ENCODE measurements at places on chromosomes 6 and 20.
A peak's percentile ranks its signal among the peaks of the same experiment; 100 is the strongest.

DNA sequence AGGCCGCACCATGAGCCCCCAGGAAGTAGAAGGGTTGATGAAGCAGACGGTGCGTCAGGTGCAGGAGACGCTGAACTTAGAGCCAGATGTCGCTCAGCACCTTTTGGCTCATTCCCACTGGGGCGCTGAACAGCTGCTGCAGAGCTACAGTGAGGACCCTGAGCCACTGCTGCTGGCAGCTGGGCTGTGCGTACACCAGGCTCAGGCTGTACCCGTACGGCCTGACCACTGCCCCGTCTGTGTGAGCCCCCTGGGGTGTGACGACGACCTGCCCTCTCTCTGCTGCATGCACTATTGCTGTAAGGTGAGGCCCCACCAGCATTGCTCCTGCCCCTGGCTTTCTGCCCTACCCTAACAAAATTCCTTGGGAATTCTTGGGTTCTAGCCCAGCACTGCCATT lies 13.1 kb downstream of the DNPH1 start:
- no peak for DNase-seq

DNA sequence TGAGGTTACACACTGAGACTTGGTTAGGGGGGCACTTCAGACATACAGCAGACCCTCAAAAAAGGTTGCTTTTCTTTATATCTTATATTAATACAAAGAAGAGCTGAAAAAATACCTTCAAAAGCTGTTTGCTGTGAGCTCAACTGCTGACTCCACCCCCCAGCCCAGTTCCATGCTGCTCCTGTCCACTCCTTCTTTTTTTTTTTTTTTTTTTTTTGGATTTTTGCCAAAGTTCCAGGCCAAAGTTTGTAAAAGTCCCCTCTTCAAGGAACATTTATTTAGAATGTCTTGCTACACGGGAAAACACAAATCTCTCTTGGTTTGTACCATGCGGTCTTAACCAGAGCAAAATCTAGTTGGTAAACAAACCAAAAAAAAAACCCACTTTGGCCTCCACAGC lies 85.3 kb upstream of the AKAP12 start:
- DNase-seq: no peak

DNA sequence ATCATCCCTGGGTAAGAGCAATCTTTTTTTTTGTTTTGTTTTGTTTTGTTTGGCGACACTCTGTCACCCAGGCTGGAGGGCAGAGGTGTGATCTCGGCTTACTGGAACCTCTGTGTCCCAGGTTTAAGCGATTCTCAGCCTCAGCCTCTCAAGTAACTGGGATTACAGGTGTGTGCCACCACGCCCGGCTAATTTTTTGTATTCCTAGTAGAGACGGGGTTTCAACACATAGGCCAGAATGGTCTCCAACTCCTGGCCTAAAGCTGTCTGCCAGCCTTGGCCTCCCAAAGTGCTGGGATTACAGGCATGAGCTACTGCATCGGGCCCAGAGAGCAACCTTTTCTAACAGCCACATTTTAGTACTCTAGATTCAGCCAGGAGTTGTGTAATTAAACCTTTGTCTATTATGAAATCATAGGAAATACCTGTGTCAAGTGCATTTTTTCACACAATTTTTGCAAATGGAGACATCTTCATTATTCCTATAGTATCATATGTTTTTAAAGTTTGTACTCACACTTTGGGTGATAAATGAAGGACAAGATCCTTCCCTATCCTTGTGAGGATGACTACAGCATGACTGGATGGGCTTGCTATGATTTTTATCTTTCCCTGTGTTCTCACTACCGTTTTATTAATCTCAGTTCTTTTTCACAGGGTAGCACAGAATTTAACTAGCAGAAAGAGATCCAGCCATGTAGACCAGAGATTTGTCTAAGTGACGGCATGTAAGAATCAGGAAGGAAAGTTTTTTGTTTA lies 82.6 kb downstream of the OR2B2 start:
- peak; percentile 18 for DNase-seq

- no peak for DNase-seq
Measured at GRCh38 chr20:52518735-52519134, 327.2 kb upstream of the ZFP64 start.

- no peak for DNase-seq
Measured at GRCh38 chr6:69069881-69070280, 434.8 kb downstream of the ADGRB3 start.
